Mesenteric fat pad (tissue), 1 donor: ENCODE measurements at places on chromosomes 13 and 19. TPM values are rescaled to one million over a fixed set of nuclear protein-coding genes. Genes with fewer than 3 reads are reported as not detected.

ZNF493 gene
- 10.8 TPM for total RNA-seq

DNA sequence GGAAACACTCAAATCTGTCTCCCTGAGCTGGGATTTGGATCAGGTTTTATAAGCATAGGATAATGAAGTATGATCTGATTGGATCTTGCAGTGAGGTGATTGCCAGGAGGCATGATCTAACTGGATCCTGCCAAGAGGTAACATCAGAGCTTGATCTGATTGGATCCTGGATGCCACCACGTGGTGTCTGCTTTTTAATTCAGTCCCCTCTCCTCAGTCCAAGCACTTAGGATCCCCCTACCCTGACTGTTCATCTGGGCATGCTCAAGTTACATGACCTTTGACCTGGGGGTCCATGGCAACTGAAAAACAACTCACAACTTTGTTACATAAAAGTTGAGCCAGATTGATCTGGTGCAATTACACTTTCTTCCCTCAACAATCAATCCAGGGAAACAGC, 47.5 kb upstream of the LSM14A start:
- no peak for DNase-seq

DNA sequence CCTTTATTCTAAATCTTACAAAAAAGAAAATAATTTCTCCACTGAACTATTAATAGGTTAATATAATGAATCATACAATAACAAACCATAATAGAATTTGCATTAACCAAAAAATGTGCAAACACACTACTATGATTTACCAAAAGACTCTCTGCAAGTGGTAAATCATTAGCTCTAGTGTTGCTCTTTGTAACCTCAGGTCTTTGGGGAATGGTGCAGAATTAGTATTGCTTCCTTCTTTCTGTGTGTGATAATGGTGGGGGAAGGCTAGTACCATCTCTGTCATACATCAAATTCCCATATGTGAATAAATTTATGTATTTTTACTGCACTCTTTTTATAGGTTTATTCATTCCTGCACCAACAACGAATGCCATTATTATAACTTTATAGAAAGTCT, 105.1 kb downstream of the COG6 start:
- DNase-seq: no peak

DNA sequence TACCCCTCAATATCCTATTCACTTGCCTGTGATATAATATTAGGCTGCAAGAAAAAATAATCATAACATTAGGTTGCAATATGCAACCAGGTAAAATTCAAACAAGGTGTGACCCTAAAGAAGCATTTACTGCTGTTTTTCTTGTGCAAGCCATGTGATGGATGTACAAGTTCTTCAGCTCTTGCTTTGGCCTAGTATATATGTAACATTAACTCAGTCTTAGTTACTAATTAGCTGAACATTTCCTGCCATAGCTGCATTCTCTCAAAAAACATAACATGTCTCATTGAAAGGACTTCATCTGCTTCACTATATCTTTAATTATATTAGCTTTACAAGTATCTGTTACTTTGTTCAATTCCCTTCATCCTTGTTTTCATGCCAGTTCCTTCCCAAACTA, 406.8 kb upstream of the HTR2A start:
- no peak for DNase-seq
